Naive B cell (primary cell): ENCODE measurements at places on chromosomes 12 and 14.
A peak's percentile ranks its signal among the peaks of the same experiment; 100 is the strongest.

DNA sequence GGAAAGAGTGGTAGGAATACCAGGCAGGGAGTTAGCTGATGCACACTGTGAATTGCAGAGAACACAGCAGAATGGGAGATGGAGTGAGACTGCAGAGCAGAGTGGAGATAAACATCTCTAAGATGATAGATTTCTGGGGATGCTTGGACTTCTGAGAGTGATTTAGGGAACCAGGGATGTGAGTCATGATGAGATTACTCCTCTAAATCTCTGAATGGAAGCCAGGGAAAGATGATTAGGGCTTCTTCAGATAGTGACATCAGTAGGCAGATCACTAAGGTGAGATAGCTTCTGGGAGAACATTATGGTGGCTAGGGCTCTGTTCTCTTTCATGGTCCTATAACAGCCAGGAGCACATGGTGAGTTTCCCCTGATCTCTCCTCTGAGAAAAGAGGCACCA lies 501.5 kb upstream of the USP15 start:
- no peaks in the 10 kb centered on the region for H3K27me3 ChIP-seq
- H3K36me3 ChIP-seq: no peaks in the 10 kb centered on the region
- H3K4me1 ChIP-seq: no peaks in the 10 kb centered on the region

- no peak overlapping the region for H3K4me3 ChIP-seq
- H3K27ac ChIP-seq: no peak overlapping the region
Measured at GRCh38 chr14:95057147-95057546, 100.2 kb downstream of the DICER1 start.

- H3K27me3 ChIP-seq: no peaks in the 10 kb centered on the region
- peak overlapping the region; percentile 97 for H3K27ac ChIP-seq
- no peak for DNase-seq
Measured at GRCh38 chr12:79690142-79690637, 574 bp downstream of the PAWR start.

GRCh38 chr14:32820682-32821081 lies 118.0 kb upstream of the NPAS3 start:
- H3K4me1 ChIP-seq: no peaks in the 10 kb centered on the region
- no peak overlapping the region for H3K27ac ChIP-seq
- H3K4me3 ChIP-seq: no peak overlapping the region
- H3K27me3 ChIP-seq: no peaks in the 10 kb centered on the region
- DNase-seq: no peak

DNA sequence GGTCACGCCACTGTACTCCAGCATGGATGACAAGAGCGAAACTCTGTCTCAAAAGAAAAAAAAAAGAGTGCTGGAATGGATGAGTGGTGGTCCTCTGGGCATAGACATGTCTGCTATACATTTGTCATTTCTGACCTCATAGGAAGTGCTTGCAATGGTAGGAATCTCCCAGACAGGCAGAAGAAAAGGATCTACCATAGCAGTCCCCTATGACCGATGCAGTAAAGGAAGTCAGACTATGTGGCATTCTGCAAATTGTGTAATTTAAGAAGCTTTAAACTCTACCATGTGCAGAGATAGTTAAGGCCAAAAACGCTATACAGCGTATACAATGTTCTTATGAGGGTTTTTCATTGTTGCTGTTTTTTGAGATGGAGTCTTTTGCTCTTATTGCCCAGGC lies 24.7 kb upstream of the RAP1B start:
- no peaks in the 10 kb centered on the region for H3K27me3 ChIP-seq
- no peak for DNase-seq
- H3K4me3 ChIP-seq: no peak overlapping the region
- peaks cover 6% of the 10 kb centered on the region for H3K36me3 ChIP-seq

DNA sequence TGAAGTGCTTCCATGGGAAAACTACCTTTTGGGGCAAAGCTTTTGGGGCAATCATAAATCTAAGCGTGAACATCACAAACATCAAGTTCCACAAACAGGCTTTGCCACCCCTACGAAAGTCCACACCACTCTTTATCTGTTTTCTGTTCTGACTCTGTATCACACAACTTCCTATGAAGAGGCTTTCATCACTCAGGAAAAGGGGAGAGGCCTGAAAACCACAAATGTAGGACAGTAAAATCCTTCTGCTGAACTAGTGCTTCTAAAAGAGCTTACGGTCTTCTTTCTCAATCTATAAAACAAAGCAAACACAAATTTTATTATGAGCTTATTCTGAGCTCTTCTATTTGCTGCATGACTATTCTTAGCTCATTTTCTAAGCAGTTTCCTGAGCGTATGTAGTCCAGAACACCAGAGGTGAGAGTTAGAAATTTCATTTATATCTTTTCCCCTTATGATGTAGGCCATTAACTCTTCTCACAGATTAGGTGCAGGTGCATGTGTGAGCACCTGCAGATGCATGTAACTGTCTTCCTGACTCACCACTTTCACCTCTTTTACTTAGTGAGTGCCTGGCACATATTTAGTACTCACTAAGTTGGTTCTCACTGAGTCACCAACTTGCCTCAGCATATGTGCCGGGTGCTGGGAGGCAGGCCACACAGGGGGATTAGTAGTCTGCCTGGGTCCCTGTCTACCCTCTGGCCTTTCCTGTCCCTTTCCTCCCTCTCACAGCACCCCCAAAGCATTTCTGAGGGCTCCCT lies 32.9 kb upstream of the SYCP3 start:
- peaks cover 9% of the 10 kb centered on the region for H3K4me1 ChIP-seq
- peaks cover 8% of the 10 kb centered on the region for H3K36me3 ChIP-seq
- H3K27ac ChIP-seq: no peak overlapping the region
- DNase-seq: no peak
- H3K27me3 ChIP-seq: no peaks in the 10 kb centered on the region
- H3K4me3 ChIP-seq: no peak overlapping the region

DNA sequence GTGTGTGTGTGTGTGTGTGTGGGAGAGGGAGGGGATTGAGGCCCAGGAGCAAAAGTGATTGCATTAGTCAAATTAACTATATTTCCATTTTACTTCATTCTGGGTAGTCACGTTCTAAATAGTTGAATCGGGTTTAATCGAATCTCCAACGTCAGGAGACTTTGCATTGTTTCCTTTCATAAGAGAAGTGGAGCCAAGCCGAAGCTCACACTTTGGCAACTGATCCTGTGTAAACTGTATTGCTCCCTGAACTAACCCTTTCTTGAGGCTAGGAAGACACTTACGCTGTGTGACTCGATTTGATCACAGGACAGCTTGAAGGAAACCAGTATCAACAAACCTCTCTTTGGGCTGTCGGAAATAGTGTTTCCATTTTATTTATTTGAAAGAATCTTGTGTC lies 363.4 kb upstream of the ATP2B1 start:
- H3K27me3 ChIP-seq: peaks cover 8% of the 10 kb centered on the region
- H3K4me1 ChIP-seq: peaks cover 9% of the 10 kb centered on the region
- peaks cover 19% of the 10 kb centered on the region for H3K36me3 ChIP-seq
- no peak overlapping the region for H3K27ac ChIP-seq

GRCh38 chr12:57845478-57846284 lies 848 bp downstream of the CTDSP2 start:
- DNase-seq: peak; percentile 65
- no peaks in the 10 kb centered on the region for H3K36me3 ChIP-seq
- peak overlapping the region; percentile 76 for H3K27ac ChIP-seq

GRCh38 chr12:25397001-25397400 lies 146.3 kb upstream of the KRAS start:
- H3K4me3 ChIP-seq: no peak overlapping the region
- H3K27me3 ChIP-seq: peaks cover 9% of the 10 kb centered on the region
- H3K4me1 ChIP-seq: peaks cover 8% of the 10 kb centered on the region
- H3K27ac ChIP-seq: no peak overlapping the region
- no peak for DNase-seq

GRCh38 chr12:62005615-62006014 lies 254.6 kb upstream of the USP15 start:
- DNase-seq: no peak
- H3K4me3 ChIP-seq: no peak overlapping the region
- no peak overlapping the region for H3K27ac ChIP-seq
